ENCODE measurements at places on chromosomes 13 and 19. TPM values are rescaled to one million over a fixed set of nuclear protein-coding genes. Genes with fewer than 3 reads are reported as not detected.

GRCh38 chr13:85241060-85241459 is 558.2 kb downstream of the SLITRK6 start:
- no peaks in the 10 kb centered on the region for H3K36me3 ChIP-seq
- no peaks in the 10 kb centered on the region for H3K4me1 ChIP-seq
- H3K4me3 ChIP-seq: no peak overlapping the region
- H3K27ac ChIP-seq: no peak overlapping the region
- no peak for DNase-seq

- no peaks in the 10 kb centered on the region for H3K36me3 ChIP-seq
- H3K27ac ChIP-seq: no peak overlapping the region
- no peak for DNase-seq
- H3K27me3 ChIP-seq: peaks cover 21% of the 10 kb centered on the region
- no peak overlapping the region for H3K4me3 ChIP-seq
Observed at GRCh38 chr13:106352850-106353249, 182.6 kb downstream of the EFNB2 start.

GRCh38 chr19:31167690-31168089 is 181.5 kb downstream of the TSHZ3 start:
- H3K36me3 ChIP-seq: no peaks in the 10 kb centered on the region
- H3K27me3 ChIP-seq: peaks cover 22% of the 10 kb centered on the region
- H3K4me1 ChIP-seq: no peaks in the 10 kb centered on the region
- no peak overlapping the region for H3K4me3 ChIP-seq

DNA sequence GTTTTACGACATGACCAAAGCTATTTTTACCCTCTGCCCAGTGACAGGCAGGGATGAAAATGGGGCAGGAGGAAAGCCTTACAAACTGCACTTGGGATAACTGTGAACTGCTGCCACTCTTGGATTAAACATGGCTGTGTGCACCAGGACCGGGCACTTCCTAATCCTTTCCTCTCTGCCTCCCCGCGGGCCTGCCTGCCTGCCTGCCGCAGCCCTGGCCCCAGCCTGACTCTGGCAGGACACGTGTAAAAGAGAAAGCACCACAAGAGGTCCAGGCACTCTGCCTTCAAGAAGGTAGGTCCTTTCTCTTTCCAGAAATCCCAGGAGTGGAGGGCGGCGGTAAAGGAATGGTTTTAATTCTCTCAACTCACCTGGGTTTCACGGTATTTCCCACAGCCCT is 4.8 kb downstream of the TSHZ3 start:
- peaks cover 5% of the 10 kb centered on the region for H3K36me3 ChIP-seq
- H3K4me1 ChIP-seq: peaks cover 16% of the 10 kb centered on the region
- no peak overlapping the region for H3K4me3 ChIP-seq
- peaks cover 56% of the 10 kb centered on the region for H3K27me3 ChIP-seq
- no peak overlapping the region for H3K27ac ChIP-seq

- no peak for DNase-seq
- H3K4me3 ChIP-seq: no peak overlapping the region
- H3K36me3 ChIP-seq: no peaks in the 10 kb centered on the region
- no peaks in the 10 kb centered on the region for H3K4me1 ChIP-seq
- H3K27me3 ChIP-seq: peaks cover 8% of the 10 kb centered on the region
- no peak overlapping the region for H3K27ac ChIP-seq
Observed at GRCh38 chr19:18710996-18711751, 27.7 kb downstream of the CRTC1 start.

DNA sequence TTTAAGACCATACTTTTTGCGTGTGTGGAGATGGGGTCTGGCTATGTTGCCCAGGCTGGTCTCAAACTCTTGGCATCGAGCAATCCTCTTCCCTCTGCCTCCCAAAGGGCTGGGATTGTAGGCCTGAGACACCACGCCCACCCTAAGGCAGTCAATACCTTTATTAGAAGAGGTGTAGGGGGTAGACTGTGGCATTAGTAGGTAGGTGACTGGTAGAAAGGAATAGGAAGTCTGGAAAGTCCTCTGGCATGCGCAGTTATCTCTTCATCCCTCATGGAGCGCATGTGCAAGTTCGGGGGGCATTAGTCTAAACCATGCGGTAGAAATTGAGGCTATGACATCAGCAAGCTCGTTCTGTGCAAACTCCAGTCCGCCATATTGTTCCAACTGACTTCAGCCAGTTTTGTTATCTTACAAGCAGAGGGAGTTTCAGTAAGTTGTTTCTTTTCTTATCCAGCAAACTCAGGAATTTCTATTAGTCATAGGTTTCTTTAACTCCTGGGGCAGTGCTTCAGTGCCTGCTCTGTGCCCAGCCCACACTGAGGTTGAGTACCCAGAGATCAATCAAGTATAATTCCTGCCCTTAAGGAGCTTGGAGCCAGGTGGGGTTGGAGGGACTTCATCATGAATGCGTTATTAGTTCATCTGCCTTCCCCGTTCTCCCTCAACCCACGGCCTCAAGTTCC is 7.3 kb upstream of the RANBP3 start:
- peaks cover 2% of the 10 kb centered on the region for H3K36me3 ChIP-seq
- no peaks in the 10 kb centered on the region for H3K27me3 ChIP-seq
- no peak for DNase-seq
- peaks cover 43% of the 10 kb centered on the region for H3K4me1 ChIP-seq
- no peak overlapping the region for H3K27ac ChIP-seq

DNA sequence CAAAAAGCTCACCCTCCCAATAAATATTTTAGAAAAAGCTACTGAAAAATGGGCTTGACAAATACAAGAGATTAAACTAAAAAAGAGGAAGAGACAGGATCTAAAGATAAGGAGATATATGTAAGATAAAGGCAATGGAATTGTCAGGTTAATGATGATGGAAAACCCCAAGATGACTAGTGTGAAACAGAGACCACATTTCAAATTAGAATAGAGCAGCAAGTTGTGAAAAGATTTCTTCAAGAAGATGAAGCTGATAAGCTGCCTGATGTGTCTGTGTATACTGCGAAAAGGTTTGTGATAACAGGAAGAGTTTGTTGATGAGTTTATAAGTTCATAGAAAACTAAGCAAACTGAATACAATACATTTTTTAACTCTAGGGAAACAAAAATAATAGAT is 840.1 kb upstream of the SLITRK5 start:
- no peaks in the 10 kb centered on the region for H3K36me3 ChIP-seq
- H3K4me1 ChIP-seq: no peaks in the 10 kb centered on the region
- H3K27ac ChIP-seq: no peak overlapping the region
- no peak overlapping the region for H3K4me3 ChIP-seq
- DNase-seq: no peak
- no peaks in the 10 kb centered on the region for H3K27me3 ChIP-seq

GRCh38 chr13:39329182-39329639 is 273.8 kb downstream of the LHFPL6 start:
- H3K4me3 ChIP-seq: no peak overlapping the region
- no peak for DNase-seq
- no peaks in the 10 kb centered on the region for H3K36me3 ChIP-seq
- no peak overlapping the region for H3K27ac ChIP-seq
- H3K27me3 ChIP-seq: no peaks in the 10 kb centered on the region

AMER2 gene
- total RNA-seq: not detected

MEF2B gene
- total RNA-seq: 3.0 TPM
